ENCODE measurements at places on chromosomes 7 and 10. TPM values are rescaled to one million over a fixed set of nuclear protein-coding genes. Genes with fewer than 3 reads are reported as not detected.

GRCh38 chr7:138738551-138739335 is 37.6 kb upstream of the SVOPL start:
- peak; percentile 76 for DNase-seq

Gene PRPS1L1
- total RNA-seq = not detected

DNA sequence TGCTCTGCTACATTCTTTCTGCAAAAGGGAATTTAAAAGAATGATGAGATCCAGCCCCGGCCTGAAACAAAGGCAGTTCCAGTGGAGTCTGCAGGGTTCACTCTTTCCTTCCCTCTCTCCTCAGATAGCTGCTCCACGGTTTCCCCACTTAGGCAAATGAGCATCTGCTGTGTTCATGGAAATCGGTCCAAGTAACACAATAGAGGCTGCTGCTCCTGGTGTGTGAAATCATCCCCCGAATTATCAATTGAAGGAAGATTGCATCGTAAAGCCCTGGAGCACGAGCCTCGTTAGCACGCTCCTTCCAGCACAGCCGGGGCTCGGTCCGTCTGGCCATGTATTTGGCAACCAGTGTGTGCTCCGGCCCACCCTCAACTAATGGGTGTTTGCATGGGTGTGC is 108.3 kb upstream of the DPP6 start:
- DNase-seq = no peak

DNA sequence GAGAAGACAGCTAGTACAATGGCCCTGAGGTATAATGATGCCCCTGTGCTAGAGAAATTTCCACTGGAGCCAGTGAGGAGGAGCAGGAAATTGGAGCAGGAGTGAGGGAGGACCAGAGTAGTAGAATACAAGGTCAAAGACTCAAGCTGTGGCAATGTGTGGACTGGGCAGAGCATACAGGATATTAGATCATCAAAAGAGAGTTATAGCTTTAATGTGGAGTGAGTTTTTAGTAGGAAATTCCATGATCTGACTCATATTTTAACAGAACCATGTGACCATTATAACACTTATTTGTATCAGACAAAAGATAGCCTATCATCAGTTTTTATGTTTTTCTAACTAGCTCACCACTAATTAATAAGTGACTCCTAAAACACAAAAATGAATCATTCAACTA is 154.1 kb downstream of the DGKB start:
- DNase-seq = no peak

DNA sequence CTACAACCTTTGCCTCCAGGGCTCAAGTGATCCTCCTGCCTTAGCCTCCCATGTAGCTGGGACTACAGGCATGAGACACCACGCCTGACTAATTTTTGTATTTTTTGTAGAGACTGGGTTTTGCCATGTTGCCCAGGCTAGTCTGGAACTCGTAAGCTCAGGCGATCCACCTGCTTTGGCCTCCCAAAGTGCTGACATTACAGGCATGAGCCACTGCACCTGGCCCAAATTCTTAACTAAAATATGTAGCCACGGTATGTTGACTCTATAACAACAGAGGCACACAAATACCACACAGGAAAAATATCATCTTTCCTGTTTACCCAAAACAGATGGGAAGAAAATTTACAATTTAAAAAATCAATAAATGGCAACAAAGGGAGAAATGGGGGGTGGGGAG is 115.8 kb downstream of the ATE1 start:
- DNase-seq = no peak

DNA sequence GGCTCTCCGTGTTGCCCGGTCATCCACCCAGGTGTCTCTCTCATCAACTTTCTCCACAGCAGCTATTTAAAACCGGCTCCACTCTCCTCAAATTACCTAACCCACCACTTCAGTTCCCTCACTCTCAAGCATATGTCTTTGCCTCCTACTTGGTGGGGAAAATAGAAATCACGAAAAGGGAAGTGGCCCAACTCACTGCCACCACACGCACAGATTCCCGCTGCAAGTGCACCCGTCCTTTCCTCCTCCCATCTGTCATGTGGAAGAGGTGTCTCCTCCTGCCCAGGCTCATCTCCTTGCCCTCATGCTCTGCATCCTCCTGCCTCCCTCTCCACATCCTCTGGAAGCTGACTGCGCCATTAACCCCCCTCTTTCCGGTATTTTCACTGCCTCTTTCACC is 80.8 kb upstream of the MKX start:
- no peak for DNase-seq

GRCh38 chr10:22250897-22251660 is 33.3 kb upstream of the EBLN1 start:
- DNase-seq = no peak

Gene CALHM1
- total RNA-seq = not detected

Gene UTF1
- total RNA-seq = not detected

DNA sequence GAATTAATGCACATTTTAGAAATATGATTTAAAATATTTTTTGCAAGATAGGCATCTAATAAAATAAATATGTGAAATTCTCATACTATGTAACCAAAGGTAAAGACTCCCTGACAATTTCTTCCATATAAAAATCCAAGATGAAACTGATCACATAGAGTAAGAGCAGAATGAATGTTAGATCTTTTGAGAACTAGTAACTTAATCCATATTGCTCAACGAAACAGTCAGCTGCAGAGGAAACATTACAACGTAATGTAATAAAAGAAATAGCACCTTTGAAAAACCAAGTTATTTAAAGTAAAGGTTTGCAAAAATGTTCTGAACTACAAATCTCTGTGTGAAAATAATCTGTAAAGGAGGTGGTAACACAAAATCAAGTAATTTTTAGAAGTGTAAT is 28.8 kb downstream of the HACD1 start:
- DNase-seq = no peak

Gene ZNF394
- 58.3 TPM for total RNA-seq

DNA sequence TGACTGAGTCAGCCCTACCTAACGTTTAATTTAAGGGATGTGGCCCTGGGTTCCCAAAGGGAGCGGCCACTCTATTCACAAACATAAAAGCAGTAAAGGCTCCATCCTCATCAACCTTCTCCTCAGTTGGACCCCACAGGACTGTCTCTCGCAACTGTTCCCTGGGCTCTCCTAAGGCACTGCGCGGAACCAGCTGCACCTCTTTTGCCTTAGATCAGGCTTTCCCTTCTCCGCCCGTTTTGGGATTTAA is 689 bp upstream of the GTPBP4 start:
- DNase-seq = no peak

- no peak for DNase-seq
These were observed 46.0 kb downstream of the ZAN start for GRCh38 chr7:100779359-100779758.

GRCh38 chr7:48089046-48090003 is at the start of gene UPP1:
UPP1 (plus strand) TSS chr7:48089265; CDS start chr7:48094784, 5,519 bp downstream.
- peak; percentile 84 for DNase-seq

Gene ANXA8
- not detected for total RNA-seq

- no peak for DNase-seq
These were observed 165.0 kb upstream of the ASAH2 start for GRCh38 chr10:50416181-50416824.

DNA sequence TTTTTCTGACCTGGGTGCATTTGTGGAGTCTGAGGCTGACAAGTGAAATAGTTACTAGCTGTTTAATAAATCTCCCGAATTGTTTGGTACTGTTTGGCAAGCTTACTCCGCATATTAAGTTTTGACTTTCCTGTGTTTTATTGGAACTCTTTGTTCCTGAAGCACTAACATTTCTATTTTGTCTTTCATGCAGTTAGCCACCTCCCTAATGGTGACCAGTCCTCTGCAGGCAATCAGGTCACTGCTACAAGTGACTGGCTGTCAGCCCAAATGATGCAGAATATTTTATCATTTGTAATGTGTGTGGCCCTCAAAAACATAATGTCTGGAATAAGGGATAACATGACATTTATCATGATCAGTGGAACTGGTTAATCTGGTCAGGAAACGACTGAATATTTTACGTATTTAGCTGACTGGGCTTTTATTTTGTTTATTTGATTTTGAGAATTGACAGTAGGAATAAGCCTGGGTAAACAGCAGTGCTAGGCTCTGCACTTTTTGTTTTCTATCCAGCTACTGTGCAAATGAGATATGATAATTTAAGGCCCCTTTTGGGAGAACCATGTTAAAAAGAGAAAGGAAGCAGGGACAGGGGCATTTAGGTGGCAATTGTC is 82.9 kb downstream of the ST7 start:
- no peak for DNase-seq

GRCh38 chr10:102066399-102067088 is 1.4 kb downstream of the HPS6 start:
- no peak for DNase-seq

Gene GPER1
- total RNA-seq = 3.2 TPM

DNA sequence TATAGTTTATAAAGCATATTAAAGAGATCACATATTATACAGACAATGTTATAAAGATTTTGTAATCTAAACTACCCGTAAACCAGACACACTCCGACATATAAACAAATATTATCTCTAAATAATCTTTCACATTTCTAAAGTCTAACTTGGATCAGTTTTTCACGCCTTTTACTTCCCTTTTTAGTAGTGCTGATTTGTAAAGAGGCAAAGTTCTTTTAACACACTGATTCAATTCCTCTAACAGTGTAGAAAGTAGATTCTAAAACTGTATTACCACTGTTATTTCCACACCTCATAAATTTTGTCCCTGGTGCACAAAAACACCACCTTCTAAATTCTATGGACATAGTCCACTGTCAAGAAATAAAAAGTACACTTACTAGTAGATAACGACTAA is 230.9 kb downstream of the DOCK4 start:
- no peak for DNase-seq

DNA sequence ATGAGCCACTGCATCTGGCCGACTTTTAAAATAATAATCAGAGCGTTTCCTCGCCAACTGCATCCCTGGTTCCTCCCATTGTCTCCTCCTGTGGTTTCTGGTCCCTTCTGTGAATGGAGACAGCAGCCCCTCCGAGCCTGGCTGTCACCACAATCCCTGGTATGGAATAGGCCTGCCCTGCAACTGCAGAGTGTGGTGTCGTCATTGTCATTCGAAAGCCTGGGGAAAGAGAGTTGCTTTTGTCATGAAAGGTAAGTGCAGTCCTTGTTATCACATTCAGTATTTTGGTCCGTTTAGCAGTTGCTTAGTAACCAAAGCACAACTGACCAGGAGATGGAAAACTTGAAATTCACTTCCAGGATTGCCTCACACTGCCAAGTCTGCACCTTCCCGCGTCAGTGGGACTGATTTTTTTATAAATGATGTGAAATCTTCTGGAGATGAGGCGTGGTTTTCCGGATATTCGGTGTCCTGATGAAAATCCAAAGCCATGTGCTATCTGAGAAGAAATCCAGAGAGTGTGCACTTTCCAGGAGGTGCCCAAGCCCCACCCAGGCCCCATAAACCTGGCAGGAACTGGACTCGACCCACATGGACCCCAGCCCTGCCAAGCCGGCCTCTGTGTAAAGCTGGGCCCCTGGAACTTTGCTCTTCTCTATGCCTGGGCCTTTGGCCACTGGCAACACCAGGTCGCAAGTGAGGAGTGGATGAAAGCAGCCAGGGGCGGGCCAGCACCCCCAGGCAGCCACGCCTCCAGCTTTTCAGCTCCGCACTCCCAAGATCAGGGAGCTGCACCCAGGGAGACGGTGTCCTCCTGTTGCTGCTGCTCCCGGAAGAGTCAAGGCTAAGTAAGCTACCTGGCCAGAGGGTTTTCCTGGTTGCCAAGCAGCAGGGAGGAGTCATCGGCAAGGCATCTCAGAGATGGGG is 133.7 kb upstream of the SH2B2 start:
- no peak for DNase-seq

DNA sequence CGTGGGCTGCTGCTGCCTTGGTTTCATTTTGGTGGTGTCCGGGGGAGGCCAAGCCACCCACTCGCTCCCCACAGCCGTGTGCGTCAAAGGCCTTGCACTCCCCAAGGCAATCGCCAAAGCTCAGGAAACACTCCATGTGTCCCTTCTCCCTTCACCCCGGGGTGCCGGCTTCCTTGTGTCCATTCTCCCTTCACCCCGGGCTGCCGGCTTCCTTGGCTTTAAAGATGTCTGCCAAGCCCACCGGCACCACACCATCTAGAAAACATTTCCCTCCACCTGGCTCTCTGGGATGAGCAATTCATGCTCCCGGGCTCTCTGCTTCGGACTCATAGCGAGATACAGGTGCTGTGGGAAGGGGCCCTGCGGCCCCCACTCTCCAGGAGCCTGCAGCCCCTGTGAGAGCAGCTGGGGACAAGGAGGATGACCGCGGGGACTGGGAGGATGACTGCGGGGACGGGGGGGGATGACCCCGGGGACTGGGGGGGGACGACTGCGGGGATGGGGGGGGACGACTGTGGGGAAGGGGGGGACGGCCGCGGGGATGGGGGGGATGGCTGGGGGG is 322.1 kb downstream of the DNAJB6 start:
- DNase-seq = no peak

DNA sequence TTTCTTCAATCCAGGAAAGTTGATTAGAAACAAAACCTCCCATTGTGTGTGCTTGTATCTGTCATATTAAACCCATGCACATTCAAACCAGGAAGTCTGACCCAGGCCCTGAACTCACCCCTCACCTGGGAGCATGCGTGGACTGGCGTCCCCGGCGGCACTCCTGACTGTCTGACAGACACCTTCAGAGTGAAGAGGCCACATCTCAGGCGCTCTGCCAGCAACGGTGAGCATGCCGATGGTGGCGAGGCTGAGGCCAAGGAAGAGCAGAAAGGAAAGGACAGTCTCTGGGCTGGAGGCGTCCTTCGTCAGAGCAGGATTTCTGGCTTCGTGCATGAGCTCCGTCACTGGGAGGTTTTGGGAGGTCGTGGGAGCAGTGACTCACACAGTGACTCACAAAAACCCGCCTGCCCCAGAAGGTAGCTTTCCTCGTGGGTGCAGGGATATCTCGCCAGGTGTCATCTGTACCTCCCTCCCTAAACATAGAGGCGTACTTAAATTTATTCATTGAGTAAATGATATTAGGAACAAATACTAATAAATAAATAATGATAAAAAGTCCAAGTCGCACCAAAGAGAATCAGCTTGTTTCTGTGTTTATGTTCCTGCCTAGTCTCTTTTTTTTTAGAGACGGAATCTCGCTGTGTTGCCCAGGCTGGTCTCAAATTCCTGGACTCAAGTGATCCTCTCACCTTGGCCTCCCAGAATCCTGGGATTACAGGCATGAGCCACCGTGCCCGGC is 13.5 kb downstream of the IQCE start:
- no peak for DNase-seq

DNA sequence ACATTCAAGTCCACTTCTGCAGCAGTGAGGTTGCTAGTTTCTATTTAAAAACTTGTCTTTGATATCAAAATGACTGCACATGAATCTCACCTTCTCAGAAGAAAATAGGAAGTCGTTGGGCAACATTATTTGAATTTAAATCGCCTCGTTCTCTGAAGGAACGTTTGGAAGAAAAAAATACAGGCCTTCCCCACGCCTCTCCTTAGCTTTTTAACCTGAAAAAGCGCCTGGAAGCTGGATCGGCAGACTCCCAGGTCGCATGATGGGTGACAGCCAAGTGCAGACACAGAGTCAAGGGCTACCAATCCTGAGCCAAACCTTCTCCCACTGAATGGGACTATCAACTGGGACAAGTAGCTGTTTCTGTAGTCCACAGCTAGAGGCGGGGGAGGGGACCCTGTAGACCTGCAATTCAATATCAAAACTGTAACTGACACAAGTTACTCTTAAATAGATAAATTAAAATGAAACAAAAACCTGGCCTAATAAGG is 2.2 kb downstream of the FAM53B start:
- DNase-seq = no peak
